ENCODE measurements at places on chromosomes 11 and 22. TPM values are rescaled to one million over a fixed set of nuclear protein-coding genes. Genes with fewer than 3 reads are reported as not detected.

Gene BET1L
- 17.7 TPM for total RNA-seq

Gene MCM5
- total RNA-seq: 24.7 TPM

Gene RFPL1
- total RNA-seq: not detected

Gene OR52I2
- total RNA-seq: not detected

Gene ZBTB16
- 10.3 TPM for total RNA-seq

DNA sequence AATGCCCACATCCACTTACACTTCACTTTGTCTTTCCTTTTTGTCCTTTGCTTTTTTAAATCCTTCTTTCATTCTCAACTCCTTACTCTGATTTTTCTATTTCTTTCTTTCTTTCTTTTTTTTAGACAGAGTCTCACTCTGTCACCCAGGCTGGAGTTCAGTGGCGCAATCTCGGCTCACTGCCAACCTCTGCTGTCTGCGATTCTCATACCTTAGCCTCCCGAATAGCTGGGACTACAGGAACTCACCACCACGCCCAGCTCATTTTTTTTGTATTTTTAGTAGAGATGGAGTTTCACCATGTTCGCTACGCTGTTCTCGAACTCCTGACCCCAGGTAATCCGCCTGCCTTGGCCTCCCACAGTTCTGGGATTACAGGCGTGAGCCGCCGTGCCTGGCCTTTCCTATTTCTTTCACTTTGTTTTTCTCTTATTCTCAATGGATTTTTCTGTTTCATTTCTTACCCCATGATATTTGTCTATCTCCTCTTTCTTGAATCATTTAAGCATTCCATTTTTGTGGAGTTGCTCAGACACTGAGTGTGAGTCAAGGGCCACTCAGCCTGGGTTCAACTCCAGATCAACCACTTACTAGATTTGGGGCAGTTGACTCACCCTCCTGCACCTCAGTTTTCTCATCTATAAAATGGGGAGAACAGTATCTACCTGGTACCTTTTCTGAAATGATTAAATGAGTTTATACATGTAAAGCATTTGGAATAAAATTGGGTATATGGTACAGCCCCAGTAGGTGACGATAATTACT, 7.6 kb downstream of the KCNJ5 start:
- DNase-seq: no peak

GRCh38 chr11:88360141-88360540, 22.6 kb upstream of the CTSC start:
- no peak for DNase-seq

DNA sequence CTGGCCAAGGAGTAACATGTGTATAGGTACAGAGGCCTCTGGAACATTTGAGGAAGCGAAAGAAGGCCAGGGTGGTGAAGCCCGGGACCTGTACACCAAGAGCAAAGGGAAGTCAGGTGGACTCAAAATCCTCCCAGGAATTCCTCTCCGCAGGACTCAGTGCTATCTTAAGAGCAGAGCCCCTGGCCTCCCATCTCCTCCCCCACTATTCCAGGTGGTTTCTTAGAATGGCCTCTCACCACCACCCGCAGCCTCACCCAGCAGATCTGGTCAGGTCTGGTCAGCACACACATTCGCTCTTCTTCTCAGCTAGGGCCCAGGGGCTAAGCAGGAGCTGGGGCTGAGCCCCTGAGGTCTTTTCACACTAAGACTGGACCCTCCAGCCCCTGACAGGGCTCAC, 59.1 kb downstream of the SCGB1A1 start:
- no peak for DNase-seq

- no peak for DNase-seq
Observed at GRCh38 chr11:75535071-75535470, 9.3 kb upstream of the GDPD5 start.

- DNase-seq: no peak
Observed at GRCh38 chr11:30459821-30460220, 126.3 kb downstream of the MPPED2 start.

GRCh38 chr22:25508161-25508560, 56.3 kb upstream of the GRK3 start:
- no peak for DNase-seq

- no peak for DNase-seq
Observed at GRCh38 chr11:24471084-24471483, 25.8 kb upstream of the LUZP2 start.

DNA sequence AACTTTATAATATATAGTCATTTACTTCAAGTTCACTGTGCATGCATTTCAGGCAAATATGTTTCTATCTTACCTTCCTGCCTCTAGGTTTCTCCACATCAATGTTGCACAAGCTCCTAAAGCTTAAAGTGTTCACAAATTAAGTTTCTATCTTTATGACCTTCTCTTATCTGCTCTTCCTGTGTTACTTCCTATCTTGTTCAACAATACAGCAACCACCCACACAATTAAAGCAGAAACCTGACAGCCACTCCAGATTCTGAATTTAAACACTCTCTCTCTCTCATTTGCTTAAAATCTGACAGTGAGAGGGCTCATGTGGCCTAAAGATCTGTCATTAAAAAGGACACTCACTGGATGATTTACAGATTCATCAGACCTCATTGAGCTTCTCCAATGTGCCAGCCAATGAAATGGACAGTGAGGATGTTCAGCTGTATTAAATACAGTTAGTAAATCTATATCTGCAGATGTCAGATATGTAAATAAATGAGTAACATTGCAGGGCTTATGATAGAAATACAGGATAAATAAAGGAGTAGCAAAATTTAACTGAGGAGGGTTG, 10.9 kb downstream of the PDGFD start:
- no peak for DNase-seq

DNA sequence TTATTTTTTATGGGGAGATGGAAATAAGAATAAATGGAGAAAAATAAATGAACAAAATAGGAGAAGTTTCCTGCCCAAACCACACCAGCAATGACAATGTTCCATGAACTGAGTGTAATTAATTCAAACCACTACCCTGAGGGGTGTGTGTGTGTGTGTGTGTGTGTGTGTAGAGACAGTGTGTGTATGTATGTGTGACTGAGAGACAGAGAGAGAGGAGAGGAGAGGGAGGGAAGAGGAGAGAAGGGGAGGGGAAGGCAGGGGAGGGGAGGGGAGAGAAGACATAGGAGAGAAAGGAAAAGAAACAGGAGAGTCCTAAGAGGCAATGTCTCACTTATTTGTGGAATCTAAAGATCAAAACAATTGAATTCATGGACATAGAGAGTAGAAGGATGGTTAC, 65.0 kb upstream of the POU2AF1 start:
- no peak for DNase-seq

- no peak for DNase-seq
Observed at GRCh38 chr11:27707676-27708075, 7.4 kb upstream of the BDNF start.

- no peak for DNase-seq
Observed at GRCh38 chr11:128565881-128566280, 21.5 kb downstream of the ETS1 start.

GRCh38 chr11:6468712-6469495, 4.8 kb downstream of the TRIM3 start:
- DNase-seq: peak; percentile 85

GRCh38 chr11:61027141-61027840, 55.8 kb downstream of the CD6 start:
- no peak for DNase-seq

GRCh38 chr11:92384358-92384757, 159.7 kb downstream of the FAT3 start:
- DNase-seq: no peak

- peak; percentile 56 for DNase-seq
Observed at GRCh38 chr22:36419177-36419911, 31.6 kb upstream of the MYH9 start.

- DNase-seq: no peak
Observed at GRCh38 chr11:7278314-7278917, 26.7 kb downstream of the SYT9 start.

GRCh38 chr11:10319702-10320558, 15.1 kb downstream of the ADM start:
- no peak for DNase-seq

DNA sequence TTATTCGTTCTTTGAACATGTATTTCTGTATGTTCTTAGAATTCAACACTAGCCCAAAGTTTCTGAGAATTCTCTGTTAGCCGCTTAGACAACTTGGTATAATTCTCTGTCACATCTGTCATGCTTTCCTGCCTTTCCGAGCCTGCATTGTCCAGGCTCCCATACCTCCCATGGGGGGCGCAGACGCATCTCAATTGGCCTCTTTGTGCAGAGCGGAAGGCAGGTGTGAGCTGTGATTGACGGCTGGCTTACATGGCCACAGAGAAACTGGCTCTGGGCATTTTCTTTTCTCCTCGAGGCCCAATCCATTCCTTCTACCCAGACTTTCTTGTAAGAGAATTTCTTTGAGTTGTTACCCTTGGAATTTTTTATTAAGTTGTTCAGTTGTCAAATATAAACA, 132.7 kb upstream of the SESN3 start:
- no peak for DNase-seq

- no peak for DNase-seq
Observed at GRCh38 chr11:92826136-92826535, 143.3 kb upstream of the MTNR1B start.

GRCh38 chr22:43060183-43060582, 29.0 kb downstream of the TTLL1 start:
- DNase-seq: no peak

DNA sequence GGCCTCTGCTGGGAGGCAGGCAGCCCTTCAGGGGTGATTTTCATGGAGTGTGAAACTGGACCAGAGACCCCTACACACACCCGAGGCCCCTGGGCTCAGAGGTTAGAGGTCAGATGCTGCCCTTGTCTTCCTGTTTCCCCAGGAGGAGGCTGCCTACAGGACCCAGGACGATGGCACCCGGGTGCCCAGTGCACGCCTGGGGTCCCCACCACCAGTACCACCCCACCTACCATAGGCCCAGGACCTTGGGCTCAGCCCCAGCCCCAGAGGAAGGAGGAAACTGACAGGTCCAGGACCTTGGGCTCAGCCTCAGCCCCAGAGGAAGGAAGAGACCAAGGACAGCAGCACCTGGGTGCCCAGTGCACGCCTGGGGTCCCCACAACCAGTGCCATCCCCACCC, 79.2 kb downstream of the BRD1 start:
- no peak for DNase-seq

DNA sequence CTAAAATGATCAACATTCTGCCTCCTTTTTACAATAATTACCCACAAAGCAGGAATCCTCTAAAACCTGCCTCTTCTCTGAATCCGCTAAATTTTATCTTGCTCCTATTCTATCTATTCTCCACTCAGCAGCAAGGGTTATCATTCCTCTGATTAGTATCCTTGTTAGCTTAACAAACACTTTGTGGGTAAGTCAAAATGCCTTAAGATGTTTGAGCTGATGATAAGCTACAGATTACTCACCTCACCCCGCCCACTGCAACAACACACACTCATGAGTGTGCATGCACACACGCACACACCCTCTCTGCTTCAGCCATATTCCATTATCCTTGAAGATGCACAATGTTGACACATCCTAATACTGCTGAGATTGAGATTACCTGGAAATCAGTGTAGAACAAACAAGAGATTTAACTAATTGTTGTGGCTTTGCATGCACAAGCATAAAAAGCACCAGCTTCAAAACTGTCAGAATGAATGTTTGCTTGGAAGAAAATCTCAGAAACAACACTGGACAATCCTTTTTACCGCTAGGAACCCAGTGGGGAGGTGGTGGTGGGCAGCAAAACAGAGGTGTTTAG, 130.9 kb downstream of the BBOX1 start:
- no peak for DNase-seq

- DNase-seq: no peak
Observed at GRCh38 chr22:39428597-39429071, 28.2 kb upstream of the MGAT3 start.

DNA sequence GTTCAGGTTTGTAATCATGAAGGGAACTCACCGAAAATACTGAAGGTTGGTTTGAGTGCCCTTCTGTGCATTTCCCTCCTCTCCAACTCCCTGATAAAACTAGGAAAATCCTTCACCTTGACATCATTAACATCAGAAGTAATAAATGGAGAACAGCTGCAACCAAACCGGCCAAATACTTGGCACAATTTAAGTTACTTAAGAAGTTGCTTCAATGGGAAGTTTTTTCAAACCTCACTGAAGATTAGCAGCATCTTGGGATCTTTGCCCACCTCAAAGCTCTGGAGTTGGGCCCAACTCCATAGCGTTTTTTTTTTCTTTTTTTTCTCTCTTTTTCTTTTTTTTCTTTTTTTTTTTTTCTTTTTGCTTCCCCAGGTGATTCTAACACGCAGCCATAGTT, 784.8 kb downstream of the KCNA4 start:
- no peak for DNase-seq

GRCh38 chr11:19552656-19553260, 159.9 kb upstream of the NAV2 start:
- no peak for DNase-seq

Measured in urinary bladder (tissue), 4 donors.